ENCODE measurements at places on chromosomes 4 and X. TPM values are rescaled to one million over a fixed set of nuclear protein-coding genes. Genes with fewer than 3 reads are reported as not detected.

- DNase-seq, result no peak
Measured at GRCh38 chr4:8858701-8859210, 12.9 kb downstream of the HMX1 start.

The CCDC160 gene
- total RNA-seq, result not detected

DNA sequence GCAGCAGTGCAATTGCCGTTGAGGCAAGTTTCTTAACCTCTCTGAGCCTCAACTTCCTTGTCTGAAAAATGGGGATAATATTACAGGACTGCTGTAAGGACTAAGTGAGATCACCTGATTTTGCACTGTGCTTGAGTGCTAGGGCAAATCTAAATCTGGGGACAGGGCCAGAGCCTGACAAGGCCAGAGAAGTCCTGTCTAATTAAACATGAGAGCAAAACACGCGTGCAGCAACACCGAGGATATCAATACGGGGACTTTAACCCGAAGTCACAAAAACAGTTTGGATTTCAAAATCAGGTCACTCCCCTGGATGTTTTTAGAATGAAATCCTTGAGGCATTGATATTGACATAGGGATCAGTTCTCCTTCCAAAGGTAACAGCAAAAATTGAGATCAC, 5.7 kb upstream of the GJB1 start:
- no peak for DNase-seq

DNA sequence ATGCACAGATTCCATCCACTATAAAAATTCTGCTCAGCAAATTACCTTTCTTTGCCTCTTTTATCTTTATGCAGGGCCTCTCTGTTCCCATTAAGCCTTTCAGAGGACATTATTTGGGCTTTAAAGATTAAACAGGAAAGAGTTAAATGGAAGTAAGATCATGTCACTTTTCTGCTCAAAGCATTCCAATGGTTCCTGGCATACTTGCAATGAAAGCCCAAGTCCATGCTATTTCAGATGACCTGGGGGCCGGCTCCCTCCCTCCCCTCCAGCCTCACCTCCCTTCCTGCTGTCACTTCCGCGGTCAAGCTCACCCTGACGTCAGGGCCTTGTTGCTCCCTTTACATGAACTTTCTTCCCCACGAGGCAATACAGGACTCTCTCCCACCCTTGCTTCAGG, 125.5 kb downstream of the C4orf51 start:
- DNase-seq, result no peak

DNA sequence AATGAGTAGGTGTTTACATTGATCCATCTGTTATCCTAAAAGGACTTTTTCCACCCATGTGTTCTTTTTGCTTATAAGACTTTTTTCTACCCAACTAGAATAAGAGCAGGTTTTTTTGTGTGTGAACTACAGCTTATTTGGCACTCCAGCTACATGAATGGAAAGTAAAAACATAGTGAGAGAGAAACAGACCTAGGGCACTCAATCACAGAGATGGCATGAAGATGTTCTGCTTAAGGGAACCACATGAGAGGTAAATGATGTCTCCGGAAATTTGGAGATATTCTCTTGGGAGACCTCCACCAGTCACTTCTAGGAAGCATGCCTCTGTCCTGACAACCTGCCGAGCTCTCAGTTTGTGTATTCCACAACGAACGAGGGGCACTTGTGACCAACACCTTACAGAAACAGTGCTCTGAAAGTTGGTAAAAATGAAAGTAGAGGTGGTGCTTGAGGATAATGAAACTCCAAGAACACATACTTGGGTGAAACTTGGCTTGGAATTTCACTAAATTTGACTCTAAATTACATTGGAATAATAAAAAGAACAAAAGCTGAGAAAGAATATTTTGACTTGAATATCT, 788.4 kb upstream of the GALNTL6 start:
- DNase-seq, result no peak
